ENCODE measurements at places on chromosomes 13 and 19. TPM values are rescaled to one million over a fixed set of nuclear protein-coding genes. Genes with fewer than 3 reads are reported as not detected.

DNA sequence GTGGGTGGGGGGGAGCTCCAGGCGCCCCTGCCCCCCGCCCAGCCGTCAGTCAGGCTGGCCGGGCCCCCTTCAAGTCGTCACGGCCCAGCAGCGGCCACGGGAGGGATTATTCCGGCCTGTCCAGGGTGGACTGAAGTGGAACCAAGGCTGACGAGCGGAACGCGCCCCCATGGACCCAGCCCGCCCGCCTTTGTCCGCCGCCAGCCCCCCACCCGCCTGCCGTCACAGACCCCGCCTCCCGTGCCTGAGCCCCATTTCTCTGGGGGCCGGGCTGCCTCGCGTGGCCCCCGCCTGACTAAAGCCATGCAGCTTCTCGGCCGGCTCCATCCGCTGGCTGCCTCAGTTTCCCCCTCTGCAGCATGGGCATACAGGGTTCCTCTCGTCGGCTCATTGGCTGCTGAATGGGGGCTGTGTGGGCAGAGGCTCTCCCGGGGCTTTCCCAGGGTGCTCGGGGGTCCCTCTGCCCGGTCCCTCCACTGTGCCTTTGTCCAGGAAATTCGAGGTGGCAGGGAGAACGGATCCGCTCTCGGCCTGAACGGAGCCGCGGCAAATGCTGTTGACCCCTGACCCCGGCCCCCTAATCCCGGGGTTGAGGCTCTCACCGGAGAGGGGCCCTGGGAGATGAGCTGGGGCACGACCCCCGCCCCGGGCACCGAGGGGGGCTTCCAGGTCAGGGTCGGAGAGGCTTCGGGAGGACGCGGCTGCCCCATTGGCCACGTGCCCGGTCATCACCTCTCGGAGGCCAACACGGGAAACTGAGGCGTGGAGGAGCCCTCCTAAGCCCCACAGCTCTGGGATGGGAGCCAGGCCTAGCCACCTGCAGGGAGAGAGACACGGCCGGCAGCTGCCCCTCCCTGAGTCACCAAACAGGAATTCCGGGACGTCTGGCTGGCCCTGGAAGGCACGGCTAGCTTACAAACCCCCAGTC lies 27.4 kb downstream of the EFNA2 start:
- peak; percentile 73 for DNase-seq

GRCh38 chr19:49614096-49614833 lies 23.3 kb downstream of the PRR12 start:
- peak; percentile 98 for DNase-seq

GRCh38 chr13:41606646-41607045 lies 149.3 kb downstream of the RGCC start:
- DNase-seq: no peak

GRCh38 chr19:19256072-19256969 lies 16.8 kb downstream of the TM6SF2 start:
- peak; percentile 8 for DNase-seq

DNA sequence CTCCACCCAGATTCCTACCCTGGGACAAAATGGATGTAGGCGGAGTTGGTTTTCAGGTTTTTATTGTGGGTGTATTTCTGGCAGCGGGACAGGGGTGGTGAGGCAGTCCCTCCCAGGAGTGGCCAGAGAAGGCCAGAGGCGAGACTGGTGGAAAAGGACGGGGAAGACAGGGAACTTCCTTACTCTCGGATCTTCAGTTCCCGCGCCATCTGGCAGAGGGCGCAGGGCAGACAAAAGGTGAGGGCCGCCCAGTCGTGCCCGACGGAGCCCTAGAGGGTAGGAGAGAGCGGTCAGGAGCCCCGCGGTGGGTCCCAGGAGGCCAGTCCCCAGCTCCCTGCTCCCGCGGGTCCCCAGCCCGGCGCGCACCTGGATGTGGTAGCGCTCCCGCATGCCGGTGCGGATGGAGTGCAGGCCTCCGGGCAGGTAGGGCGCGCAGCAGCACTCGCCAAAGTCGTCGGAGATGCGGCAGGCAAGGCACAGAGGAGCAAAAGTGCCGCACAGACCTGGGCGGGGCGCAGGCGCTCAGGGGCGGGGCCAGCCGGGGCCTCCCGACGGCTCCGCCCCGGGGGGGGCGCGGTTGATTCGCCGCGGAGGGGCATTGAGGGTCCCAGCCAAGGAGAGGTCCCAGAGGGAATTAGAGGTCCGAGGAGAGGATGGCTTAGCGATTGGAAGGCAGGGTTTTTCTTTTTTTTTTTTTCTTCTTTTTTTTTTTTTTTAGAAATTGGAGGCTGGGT lies 3.0 kb downstream of the CNFN start:
- DNase-seq: peak; percentile 50

DNA sequence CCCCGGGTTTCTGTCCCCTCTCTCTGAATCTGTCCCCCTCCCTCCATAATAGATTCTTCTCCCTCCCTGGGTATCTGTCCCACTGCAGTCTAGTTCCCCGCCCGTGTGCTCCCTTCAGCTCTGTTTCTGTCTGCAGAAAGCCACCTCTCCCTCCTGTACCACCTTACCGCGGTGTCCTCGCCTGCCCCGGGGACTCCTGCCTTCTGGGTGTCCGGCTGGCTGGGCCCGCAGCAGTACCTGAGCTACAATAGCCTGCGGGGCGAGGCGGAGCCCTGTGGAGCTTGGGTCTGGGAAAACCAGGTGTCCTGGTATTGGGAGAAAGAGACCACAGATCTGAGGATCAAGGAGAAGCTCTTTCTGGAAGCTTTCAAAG lies 1.3 kb downstream of the FCGRT start:
- DNase-seq: no peak

DNA sequence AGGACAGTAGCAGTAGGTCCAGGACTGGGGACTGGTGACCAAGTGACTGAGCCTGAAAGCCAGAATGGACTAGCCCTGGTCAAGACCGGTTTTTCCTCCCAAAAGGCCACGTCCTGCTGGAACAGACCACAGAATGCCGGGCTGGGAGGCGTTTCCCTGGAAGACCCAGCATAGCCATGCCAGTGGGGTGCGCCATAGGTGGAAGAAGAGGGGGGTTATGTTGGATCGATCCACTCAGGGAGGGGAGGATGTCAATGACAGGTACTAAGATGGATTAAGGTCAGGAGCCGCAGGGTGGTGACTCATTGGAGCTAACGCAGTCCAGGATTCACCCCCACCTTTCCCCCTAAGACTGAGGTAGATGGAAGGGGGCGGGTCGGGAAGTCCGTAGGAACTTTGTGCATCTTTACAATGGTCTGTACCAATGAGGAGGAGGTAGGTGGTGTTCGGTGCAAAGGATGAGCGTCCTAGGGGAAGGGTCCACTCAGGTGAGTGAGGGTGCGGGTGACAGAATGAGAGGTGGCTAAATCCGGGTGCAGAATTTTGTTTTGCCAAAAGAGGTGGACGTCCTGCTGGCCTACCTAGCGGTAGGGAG lies 21.0 kb downstream of the VASP start:
- DNase-seq: peak; percentile 29

KLF5 gene
- total RNA-seq: 7.0 TPM

CDX2 gene
- total RNA-seq: not detected

CEACAM20 gene
- not detected for total RNA-seq

OR7C1 gene
- not detected for total RNA-seq

PRSS57 gene
- not detected for total RNA-seq

ACER1 gene
- total RNA-seq: not detected

B3GNT8 gene
- not detected for total RNA-seq

DENND1C gene
- 0.06 TPM for total RNA-seq

DZIP1 gene
- 19.0 TPM for total RNA-seq

CD209 gene
- not detected for total RNA-seq

All from HT1080 (cell line).